ENCODE measurements at places on chromosomes 7 and 10. TPM values are rescaled to one million over a fixed set of nuclear protein-coding genes. Genes with fewer than 3 reads are reported as not detected.
A peak's percentile ranks its signal among the peaks of the same experiment; 100 is the strongest.

DNA sequence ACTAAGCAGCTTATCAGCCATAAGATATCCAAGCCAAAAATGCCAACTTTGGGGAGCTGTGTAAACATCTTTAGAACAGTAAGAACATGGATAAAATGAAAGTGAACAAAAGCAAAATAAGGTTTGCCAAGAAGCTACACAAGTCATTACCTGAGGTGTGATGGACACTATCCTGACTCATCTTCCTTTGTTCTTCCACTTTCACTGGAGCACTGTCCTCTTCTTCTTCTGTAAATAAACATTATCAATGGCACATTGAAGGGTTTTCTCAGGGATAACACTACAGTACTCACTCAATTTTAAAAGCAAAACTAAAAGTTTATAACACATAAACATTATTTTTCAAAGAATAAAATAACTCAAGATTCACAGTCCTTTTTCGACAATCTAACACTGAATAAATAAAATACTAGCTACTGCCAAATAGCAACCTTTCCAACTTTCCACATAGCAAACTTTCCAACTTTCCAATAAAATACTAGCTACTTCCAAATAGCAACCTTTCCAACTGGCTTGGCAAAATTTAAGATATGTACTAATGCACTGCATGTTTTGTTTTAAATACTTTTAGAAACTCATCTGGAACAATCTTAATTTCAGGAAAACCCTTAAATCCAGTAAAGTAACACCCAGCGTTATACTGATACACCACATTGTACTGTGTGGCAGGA is 174.1 kb downstream of the SKAP2 start:
- DNase-seq: no peak

DNA sequence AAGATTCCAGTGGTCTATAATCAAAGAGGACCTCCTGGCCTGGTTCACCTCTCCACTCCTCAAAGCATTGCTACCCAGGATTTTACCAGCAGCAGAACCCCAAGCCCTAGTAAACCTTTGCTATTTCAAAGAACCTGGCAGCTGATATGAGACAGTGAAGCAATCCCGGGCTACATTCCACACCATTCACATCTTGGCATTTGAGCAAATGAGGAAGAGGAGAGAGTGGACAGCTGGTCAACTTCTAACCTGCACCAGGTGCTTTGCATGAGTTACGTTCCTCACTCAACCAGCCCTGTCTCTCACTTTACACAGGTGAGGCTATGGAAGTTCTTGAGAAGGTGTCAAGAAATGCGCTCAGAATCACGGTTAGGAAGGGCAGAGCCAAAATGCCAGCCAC is 1.1 kb downstream of the CCDC3 start:
- no peak for DNase-seq

DNA sequence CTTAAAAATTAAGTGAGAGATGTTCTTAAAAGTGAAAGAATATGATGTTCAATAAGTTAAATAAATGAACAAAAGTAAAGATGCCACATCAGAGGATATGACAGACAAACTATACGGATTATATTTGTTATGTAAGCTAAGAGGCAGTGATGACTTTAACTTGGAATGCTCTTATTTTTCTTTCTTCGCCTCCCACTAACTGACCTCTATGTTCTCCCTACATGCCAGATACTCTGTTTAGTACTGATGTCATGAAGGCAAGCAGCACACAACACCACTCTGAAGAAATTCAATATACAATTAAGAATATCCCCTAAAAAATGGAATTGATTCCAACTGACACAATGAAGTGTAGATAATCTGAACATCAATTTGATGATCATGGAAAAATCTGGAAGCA is 223.4 kb downstream of the DOCK4 start:
- no peak for DNase-seq

DNA sequence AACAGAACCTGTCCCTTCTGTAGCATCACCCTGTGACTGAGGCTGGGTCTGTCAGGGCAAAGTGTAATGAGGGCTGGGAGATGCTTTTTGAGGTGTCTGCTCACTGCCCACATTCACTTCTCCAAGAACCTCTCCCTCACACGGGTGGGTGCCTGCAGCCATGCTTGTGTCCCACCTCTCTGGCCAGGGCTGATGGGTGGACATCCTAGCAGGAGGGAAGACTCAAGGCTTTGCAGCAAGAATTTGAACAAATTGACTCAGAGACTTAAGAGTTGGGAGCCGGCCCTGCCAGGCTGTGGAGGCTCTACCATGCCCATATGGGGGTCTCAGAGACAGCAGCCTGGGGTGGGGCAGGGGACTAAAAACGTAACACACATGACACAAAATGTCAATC is 33.4 kb downstream of the GOLGA7B start:
- DNase-seq: no peak

DNA sequence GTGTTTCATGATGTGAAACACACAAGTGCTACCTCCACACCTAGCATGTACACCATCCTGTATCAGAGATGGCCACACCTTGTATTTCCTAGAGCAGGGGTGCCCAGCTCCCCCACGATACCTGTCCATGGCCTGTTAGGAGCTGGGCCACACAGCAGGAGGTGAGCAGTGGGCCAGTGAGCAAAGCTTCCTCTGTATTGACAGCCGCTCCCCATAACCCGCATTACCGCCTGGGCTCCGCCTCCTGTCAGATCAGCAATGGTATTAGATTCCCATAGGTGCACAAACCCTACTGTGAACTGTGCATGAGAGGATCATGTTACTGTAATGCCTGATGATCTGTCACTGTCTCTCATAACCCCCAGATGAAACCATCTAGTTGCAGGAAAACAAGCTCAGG is 145.6 kb upstream of the RNF32 start:
- no peak for DNase-seq

GRCh38 chr7:96219378-96220130 is 102.3 kb downstream of the SLC25A13 start:
- no peak for DNase-seq

- DNase-seq: no peak
Measured at GRCh38 chr7:112159351-112159750, 46.8 kb downstream of the DOCK4 start.

The MPP7 gene
- not detected for total RNA-seq

GRCh38 chr10:78776756-78777155 is 292.0 kb upstream of the ZMIZ1 start:
- DNase-seq: no peak

DNA sequence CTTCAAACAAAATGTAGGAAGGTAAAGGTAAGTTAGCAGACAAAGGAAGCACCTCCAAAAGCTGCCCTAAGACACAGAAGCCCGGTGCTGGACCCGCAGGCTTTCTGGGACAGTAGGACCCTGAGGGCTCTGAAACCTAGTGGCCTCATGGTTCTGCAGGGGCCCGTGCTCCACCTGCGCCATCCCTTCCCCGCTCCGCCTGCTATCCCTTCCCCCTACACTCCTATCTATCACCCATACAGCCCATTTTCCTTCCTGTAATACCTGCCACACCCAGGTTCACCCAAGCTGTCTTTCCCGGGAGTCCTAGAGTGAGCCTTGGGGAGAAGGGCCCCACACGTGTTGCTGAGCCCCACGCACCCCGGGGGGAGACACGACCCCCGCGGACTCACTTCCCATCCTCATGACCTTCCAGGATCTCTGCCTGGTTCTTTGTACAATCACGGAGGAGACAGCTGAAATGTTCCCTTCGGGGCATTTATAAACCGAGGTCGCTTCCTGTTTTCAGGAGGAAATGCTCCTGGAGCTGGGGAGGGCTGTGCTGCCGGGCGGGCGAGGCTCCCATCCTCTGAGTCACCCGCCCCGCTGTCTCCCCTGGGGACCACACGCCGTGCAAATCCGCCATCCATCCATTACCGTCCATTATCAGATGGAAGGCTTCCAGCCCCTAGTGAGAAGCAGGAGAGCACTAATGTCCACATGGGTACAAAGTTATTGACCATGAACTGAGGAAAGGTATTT is 251.7 kb upstream of the PITRM1 start:
- DNase-seq: no peak

The PKD2L1 gene
- not detected for total RNA-seq

GRCh38 chr10:21516242-21517131 is 9.0 kb downstream of the SKIDA1 start:
- peak; percentile 75 for DNase-seq

The ARHGEF5 gene
- total RNA-seq: not detected

The HOXA3 gene
- 2.2 TPM for total RNA-seq

DNA sequence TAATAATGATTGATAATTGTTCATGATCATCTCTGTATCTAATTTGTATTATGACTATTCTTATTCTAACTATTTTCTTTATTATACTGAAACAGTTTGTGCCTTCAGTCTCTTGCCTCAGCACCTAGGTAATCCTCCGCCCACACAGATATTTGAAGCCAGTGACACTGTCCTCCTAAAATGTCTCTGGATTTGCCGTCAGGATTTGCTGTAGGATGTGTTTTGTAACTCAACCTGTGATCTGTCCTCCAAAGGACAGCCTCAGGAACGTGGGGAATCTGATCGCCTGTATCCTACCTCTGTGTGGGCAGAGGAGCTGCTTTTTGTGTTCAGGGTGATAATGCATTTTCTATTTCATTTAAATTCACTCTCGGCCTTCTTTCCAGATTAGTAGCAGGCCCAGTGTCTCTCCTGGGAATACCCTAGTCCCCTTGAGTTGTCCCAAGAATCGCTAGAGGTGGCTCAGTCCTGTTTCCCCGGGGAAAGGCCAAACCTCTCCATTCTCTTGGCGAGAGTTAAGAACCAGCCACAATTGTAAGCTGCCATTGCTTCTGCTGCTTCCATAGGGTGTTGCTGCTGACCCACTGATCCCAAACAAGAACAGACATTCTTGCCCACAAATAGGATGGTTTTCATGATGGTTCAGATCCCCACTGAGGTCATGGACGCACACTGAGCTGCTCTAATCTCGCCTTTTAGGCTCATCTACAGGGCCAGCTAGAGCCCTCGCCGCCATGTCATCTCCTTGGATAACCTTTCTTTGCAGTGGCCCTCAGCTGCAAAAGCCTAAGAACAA is 136.2 kb upstream of the KCNMA1 start:
- no peak for DNase-seq

DNA sequence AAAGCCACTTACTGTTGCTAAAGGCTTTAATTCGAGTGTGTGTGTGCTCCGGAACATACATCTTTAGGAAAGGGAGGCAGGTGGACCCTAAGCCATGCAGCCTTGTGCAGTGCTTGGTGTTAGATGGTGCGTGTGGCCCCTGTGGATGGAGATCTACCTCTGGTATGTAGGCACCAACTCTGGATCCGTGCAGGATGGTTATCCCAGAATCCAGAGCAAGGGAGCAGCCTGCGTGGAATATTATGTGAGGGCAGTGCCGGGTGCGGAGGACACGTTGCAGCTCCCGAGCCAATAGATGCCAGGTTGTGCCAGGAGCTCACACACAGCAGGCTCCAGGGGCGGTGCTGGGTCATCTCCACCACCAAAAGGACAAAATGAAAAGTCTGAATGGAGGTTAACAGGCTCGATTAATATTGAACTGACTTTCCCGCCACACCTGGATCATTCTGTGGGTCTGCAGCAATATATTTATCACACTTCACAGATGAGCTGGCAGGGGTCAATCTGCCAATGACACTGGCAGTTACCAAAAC is 143.0 kb upstream of the NPS start:
- DNase-seq: no peak

- DNase-seq: no peak
Measured at GRCh38 chr7:133699386-133699785, 427.8 kb upstream of the LRGUK start.

The ACTA2 gene
- total RNA-seq: 14.2 TPM

The DDIT4 gene
- 192 TPM for total RNA-seq

The NCF1 gene
- total RNA-seq: not detected

DNA sequence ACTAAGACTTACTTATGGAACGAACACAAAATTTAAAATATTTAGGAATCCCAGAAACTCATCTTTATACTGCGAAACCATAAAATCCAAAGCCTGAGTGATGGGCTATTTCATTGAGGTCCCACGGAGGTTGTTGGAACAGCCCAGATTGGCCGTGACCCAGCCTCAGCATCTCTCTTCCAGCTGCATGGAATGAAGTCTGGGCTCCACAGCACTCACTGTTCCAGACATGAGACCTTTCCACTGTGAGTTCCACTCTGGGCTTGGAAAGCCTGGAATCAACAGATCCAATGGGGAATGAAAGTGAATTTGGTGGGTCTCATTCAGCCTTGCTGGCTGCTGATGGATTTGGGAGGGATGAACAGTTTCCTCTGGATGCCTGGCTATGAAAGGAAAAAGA is 184.9 kb downstream of the EMX2 start:
- no peak for DNase-seq

GRCh38 chr10:127148933-127149220 is 47.5 kb downstream of the INSYN2A start:
- DNase-seq: no peak

The TMEM236 gene
- not detected for total RNA-seq

DNA sequence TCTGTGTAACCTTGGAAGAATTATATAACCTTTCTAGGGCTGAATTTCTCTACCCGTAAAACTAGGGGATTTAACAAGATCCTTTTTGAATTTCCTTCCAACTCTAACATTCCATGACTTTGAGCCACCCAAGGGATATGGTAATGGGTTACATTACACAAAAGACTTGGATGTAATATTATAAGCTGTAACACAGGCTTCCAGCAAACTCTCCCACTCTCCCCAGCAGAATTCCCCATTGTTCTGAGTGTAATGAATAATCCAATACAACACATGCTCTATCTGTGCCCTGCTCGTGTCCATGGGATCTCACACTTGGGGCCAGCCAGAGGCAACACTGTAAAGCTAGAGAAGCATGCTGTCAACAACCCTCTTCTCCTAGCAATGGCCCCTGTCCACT is 790.6 kb upstream of the AUTS2 start:
- no peak for DNase-seq

DNA sequence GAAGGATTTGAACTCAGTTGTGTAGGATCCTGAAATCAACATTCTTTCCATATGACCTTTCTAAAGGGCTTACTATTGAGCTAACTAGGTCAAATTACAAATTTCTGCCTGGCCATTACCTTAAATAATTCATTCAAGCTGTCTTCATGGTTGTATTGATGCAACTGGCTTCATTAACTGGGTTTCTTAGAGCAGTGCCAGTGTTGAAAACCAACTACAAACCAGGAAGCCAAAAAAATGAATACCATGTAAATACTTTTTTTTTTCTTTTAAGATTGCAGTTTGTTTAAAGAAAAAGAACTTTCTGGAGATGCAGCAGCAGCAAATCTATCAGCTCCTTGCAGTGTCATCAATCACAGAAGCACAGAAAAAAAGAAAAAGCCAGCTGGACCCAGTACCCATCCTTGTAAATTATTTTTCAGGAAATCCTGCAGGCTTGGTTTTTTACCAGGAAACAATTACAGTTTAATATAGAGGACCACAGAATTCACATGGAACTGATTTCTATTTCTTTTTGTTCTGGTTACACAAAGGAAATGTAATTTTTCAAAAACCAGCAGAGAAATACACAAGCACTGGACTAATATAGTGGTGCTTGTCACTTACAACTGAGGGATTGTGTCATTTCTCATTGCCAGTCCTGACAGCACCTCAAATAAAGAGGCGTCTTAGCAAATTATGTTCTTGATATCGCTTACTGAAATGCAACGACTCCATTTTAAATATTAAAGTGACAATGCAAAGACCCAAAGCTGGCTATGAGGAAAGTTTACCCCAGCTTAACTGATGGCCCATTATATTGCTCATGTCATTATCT is 131.9 kb downstream of the TMEM26 start:
- DNase-seq: no peak

- DNase-seq: peak; percentile 52
Measured at GRCh38 chr10:14751014-14751896, 23.4 kb downstream of the FAM107B start.

The OR2A42 gene
- not detected for total RNA-seq

All from G401 (cell line).